ENCODE measurements at places on chromosomes 2 and 18.

DNA sequence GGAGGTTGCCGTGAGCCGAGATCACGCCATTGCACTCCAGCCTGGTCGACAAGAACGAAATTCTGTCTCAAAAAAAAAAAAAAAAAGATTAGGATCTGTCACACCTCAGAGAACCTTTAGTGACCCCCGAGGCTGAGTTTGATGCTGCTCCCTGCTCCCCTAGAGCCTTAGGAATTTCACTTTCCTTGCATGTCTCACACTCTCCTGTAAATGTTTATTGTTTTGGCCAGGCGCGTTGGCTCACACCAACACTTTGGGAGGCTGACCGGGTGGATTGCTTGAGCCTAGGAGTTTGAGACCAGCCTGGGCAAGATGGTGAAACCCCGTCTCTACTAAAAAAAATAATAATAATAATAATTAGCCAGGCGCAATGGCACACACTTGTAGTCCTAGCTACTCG is 31.5 kb downstream of the SRSF7 start:
- DNase-seq, result no peak

DNA sequence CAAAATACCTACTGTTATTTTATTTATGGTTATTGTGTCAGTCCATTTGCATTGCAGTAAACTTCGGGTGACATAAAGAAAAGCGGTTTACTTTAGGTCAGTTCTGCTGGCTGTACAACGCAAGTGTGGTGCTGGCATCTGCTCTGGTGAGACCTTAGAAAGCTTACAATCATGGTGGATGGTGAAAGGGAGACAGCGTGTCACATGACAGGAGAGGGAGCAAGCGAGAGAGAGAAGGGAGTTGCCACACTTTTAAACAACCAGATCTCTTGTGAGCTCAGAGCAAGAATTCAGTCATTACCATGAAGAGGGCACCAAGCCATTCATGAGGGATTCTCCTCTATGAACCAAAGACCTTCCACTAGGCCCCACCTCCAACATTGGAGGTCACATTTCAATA is 2.0 kb upstream of the FAM171B start:
- no peak for DNase-seq

GRCh38 chr2:46993501-46993900 is 77.9 kb upstream of the MCFD2 start:
- DNase-seq, result peak; percentile 70

DNA sequence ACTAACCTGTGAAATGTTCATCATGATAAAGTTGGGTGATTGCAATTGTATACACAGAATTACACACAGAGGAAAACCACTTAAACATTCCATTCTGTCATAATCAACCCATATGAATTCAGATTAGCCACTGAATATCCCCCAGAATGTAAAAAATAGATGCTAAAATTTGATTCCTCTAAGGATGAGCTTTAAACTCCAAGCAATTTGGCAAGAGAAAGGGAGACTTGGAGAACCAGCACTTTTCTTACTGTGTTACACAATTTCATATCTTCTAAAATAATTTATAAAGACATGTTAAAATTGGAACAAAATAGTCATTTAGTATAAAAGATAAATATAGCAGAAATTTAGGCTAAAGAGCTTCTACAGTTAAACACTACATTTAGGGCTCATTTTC is 146.3 kb upstream of the LMAN1 start:
- no peak for DNase-seq

DNA sequence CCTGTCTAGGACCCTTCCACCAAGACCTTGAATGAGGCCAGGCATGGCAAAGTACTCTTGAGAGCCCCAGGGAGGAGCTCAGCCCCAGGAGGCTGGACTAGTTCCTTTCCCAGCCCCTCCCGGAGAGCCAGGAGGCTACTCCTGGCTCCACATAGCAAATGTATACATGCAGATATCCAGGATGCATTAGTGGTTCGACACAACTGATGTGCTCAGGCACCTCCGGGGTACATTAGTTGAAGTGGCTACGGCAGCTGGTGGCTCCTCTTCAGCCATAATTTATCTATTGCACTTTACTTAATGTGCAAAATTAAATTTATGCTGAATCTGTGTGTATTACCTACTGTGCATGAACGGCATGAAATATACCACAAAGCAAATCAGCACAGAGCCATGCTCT is 182.8 kb upstream of the MEIS1 start:
- peak; percentile 24 for DNase-seq

GRCh38 chr2:221518935-221519625 is 53.0 kb downstream of the EPHA4 start:
- no peak for DNase-seq

DNA sequence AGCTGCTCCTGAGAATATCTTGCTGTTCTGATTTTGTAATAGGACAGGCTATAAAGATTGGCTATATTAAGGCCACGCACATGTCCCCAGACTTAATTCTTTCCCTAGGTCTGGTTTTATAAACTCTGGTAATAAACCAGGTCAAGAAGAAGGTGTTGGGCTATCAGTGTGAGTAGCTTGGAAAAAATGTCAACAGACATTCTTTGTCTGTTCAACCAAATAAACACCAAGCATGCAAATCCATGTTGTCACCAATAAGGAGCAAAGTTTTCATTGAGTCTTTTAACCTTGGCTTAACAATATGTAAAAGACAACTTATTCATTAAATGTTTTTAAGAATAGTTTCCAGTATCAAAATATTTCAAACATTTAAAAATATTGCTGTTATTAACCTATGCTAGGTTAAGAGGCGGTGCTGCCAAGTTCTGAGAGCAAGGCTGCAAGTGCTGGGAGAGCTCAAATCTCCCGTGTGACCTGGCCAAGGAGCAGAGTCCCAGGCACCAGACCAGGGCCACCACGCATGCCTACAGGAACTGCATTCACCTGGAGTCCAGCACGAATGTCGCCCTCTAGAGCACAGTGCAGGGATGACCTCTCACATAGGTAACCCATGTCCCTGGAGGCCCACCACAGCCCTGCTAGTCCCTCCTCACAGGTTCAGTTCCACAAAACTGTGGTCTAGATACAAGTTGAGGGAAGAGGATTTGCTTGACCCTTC is 120.5 kb upstream of the POU3F3 start:
- peak; percentile 46 for DNase-seq

- no peak for DNase-seq
Observed at GRCh38 chr2:69074918-69075317, 61.9 kb downstream of the ANTXR1 start.

Data from SK-N-SH (cell line).